Globus pallidus (tissue), 1 donor: ENCODE measurements at places on chromosomes 4 and X.

DNA sequence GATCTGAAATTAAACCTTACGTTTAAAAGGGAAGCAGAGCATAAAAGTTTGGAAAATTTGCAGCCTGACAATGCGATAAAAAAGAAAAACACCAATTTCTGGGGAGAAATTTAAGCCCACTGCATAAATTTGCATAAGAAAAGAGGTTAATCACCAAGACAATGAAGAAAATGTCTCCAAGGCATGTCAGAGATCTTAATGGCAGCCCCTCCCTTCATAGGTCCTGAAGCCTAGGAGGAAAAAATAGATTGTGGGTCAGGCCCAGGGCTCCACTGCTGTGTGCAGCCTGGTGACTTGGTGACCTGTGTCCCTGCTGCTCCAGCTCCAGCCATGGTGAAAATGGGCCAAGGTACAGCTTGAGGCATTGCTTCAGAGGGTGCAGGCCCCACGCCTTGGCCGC lies 264.0 kb upstream of the CT83 start:
- no peak for DNase-seq

DNA sequence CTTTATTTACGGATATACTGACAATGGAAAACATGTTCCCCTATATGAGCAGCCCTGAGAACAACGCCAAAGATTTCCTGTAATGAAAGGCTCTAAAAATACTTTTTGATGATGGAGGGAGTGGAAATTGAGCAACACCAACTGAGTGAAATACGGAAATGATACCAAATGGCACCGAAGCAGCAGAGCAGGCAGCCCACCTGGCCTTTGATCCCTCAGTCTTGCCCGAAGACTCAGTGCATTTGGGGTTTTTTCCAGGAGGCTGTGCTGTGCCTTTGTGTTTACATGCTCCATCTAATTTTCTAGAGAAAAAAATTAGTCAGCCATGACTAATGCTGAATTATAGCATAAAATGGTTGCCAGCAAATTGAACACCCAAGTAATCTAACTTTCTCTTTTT lies 169.9 kb upstream of the RBPJ start:
- DNase-seq: peak; percentile 20

GRCh38 chrX:20530406-20530921 lies 263.8 kb upstream of the RPS6KA3 start:
- DNase-seq: peak; percentile 55

DNA sequence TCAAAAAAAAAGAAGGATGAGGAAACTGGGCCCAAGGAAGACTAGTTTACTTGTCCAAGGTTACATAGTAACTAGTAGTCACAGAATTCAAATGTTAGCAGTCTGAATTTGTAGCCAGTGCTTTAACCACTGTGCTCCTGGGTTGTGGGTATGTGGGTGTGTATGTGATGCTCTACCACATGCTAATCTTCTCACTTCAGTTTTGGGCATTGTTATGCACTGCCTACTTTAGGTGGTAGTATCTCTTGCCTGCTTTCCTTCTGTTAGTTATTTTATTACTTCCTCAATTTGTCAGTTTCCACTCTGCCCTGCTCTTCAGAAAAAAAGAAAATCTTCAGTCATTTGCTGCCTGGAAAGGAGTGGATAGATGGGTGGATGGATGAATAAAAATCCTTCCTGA lies 219.2 kb downstream of the RPA4 start:
- no peak for DNase-seq

- no peak for DNase-seq
Measured at GRCh38 chr4:2274320-2275043, 12.6 kb upstream of the MXD4 start.

- no peak for DNase-seq
Measured at GRCh38 chrX:41828826-41829225, 94.5 kb downstream of the CASK start.

- DNase-seq: no peak
Measured at GRCh38 chr4:102569200-102569599, 68.0 kb downstream of the NFKB1 start.

GRCh38 chr4:33425936-33426335 lies 2705.8 kb downstream of the PCDH7 start:
- DNase-seq: no peak

DNA sequence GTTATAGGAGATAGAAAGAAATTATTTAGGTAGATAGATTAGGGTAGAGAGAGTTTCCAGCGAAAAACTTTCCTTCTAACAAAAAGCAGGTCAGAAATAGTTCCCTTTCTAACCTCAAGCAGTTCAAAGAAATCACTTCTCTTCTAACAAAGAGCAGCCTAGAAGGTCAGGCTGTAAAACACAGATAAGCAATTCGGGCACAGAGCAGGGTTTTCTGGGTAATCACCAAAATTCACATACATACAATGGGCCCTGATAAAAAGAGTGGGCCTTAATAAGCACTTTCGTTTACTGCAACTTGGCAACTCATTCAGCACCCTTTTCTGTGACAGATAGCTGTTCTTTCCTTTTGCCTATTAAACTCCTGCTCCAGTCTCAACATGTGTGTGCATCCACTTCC lies 13.4 kb upstream of the NAF1 start:
- DNase-seq: no peak

DNA sequence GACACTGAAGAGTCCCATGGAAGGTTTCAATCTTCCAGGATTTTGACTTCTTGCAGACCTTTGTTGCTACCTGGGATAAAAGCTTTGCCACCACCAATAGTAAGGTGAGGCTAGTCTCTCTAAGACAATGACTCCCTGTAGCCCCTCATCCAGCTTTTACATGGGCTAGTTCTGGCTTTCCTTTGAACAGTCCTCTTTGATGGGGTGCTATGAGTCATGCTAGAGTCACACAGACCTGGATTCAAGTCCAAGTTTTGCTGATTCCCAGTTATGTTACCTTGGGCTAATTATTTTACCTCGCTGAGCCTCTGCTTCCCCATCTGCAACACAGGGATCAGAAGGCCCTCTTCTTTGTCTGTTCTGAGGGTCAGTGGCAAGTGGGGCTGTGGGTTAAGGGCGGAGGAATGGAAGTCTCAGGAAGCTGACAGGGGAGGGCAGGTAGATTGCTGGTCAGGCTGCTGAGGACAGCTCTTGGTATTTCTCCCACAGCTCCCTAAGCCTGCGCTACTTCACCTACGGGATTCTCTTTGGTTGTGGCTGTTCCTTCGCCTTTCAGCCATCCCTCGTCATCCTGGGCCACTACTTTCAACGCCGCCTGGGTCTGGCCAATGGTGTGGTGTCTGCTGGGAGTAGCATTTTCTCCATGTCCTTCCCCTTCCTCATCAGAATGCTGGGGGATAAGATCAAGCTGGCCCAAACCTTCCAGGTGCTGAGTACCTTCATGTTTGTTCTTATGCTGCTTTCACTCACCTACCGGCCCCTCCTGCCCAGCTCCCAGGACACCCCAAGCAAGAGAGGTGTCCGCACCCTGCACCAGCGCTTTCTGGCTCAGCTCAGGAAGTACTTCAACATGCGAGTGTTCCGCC lies 90.3 kb downstream of the RLIM start:
- DNase-seq: no peak

- peak; percentile 14 for DNase-seq
Measured at GRCh38 chr4:10584042-10584441, 100.5 kb downstream of the CLNK start.

GRCh38 chr4:16670727-16671126 lies 227.7 kb downstream of the LDB2 start:
- DNase-seq: no peak

DNA sequence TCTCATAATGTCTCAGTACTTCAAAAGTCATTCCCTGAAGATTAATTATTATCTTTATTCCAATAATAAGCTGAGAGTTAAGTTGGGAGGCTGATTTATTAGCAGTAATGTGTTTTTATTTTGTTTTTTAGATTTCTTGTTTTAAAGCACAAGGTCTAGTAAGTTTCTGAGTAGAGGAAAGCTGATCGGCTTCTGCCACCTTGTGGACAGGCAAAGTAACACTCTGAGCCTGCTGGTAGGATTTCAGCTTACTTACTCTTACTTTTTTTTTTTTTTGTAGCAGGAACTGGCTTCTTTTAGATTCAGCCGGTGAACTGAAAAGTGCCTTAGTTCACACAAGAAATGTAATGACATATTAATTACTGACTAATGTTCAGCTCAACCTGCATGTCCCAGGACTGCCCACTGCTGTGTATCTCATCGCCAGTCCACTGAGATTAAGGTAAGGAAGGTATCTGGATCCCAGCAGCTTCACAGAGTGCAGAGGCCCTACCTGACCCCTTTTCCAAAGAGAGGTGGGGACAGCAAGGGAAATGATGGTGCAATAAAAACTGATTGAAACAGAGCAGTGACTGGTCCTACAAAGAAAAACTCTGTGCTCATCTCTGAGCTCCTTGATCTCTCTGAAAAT lies 126.5 kb downstream of the ADGRA3 start:
- peak; percentile 50 for DNase-seq

- no peak for DNase-seq
Measured at GRCh38 chr4:54104907-54105306, 4.9 kb downstream of the GSX2 start.

GRCh38 chr4:152478461-152479237 lies 57.2 kb downstream of the FBXW7 start:
- no peak for DNase-seq

- no peak for DNase-seq
Measured at GRCh38 chr4:102441978-102442911, 58.9 kb upstream of the NFKB1 start.

GRCh38 chr4:105715692-105716278 lies 7.2 kb downstream of the GSTCD start:
- peak; percentile 30 for DNase-seq

GRCh38 chrX:31547416-31547815 lies 475.6 kb upstream of the FTHL17 start:
- no peak for DNase-seq

- DNase-seq: peak; percentile 64
Measured at GRCh38 chr4:138320831-138321230, 78.7 kb upstream of the SLC7A11 start.

DNA sequence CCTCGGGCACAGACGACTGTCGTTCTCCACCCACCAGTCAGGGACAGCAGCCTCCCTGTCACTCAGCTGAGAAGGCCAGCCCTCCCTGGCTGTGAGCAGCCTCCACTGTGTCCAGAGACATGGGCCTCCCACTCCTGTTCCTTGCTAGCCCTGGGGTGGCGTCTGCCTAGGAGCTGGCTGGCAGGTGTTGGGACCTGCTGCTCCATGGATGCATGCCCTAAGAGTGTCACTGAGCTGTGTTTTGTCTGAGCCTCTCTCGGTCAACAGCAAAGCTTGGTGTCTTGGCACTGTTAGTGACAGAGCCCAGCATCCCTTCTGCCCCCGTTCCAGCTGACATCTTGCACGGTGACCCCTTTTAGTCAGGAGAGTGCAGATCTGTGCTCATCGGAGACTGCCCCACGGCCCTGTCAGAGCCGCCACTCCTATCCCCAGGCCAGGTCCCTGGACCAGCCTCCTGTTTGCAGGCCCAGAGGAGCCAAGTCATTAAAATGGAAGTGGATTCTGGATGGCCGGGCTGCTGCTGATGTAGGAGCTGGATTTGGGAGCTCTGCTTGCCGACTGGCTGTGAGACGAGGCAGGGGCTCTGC lies 7.9 kb upstream of the MSANTD1 start:
- DNase-seq: no peak

DNA sequence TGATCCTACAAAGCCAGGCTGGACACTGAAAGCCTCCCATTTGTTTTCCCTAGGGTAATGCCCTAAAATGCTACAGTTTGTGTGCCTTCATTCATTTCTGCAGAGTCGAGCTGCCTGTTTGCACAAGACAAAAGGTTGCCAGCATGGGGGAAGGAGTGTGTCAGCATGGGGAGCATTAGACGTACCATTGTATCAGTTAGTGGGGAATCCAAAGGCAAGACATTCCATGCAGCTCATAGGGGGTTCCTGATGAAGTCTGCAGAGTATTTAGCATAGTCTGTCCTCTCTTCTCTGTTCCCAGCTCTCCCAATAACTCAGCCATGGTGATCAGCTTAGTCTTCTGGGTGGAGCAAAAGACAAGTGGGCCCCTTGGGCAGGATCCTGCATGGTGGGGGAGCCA lies 276.9 kb upstream of the PCDH7 start:
- no peak for DNase-seq

GRCh38 chr4:82905205-82905604 lies 4.7 kb downstream of the THAP9 start:
- DNase-seq: no peak

DNA sequence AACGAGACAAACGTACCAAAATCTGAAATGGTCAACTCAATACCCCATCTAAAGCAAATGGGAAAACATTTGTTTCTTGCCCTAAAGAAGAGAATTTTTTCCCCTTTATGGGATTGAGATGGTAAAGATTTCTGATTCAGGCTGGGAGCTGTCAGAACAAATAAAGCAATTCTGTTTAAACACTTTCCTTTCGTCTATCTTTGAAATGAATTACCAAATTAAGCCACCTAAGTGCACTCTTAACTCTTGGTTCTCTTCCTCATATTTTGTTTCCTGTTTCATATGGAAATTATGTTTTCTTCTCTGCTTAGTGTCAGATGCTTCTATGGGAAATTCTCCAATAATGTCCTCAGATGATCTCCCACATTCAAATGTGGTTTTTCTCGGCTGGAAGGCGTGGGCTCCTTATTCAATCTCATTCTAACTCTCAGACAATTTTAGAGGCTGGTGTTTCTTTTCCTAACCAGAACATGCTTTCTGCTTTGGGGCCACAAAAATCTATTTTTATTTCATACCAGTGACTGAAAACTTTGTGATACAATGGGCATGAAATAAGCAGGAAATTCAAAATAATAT lies 50.3 kb upstream of the HPF1 start:
- no peak for DNase-seq

- no peak for DNase-seq
Measured at GRCh38 chrX:21721195-21721594, 36.7 kb downstream of the SMPX start.

GRCh38 chrX:46208225-46208854 lies 336.9 kb downstream of the ZNF674 start:
- no peak for DNase-seq

- DNase-seq: no peak
Measured at GRCh38 chr4:87521757-87522374, 7.3 kb downstream of the SPARCL1 start.

DNA sequence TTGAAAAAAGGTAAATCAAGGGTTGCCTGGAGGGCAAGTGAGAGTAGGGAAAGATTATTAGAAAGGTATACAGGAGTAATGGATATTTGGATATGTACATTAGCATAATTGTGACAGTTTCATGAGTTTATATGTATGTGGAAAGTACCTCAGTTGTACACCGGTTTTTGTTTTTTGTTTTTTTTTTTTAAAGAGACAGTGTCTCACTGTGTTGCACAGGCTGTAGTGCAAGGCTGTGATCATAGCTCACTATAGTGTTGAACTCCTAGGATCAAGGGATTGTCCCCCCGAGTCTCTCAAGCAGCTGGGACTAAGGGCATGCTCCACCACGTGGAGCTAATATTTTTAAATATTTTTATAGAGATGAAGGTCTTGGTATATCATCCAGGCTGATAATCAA lies 15.3 kb upstream of the HPGD start:
- DNase-seq: no peak

GRCh38 chr4:118723369-118723768 lies 38.2 kb downstream of the METTL14 start:
- no peak for DNase-seq
